Ovary (tissue), 10 donors: ENCODE measurements at places on chromosomes 4 and X. TPM values are rescaled to one million over a fixed set of nuclear protein-coding genes. Genes with fewer than 3 reads are reported as not detected.

DNA sequence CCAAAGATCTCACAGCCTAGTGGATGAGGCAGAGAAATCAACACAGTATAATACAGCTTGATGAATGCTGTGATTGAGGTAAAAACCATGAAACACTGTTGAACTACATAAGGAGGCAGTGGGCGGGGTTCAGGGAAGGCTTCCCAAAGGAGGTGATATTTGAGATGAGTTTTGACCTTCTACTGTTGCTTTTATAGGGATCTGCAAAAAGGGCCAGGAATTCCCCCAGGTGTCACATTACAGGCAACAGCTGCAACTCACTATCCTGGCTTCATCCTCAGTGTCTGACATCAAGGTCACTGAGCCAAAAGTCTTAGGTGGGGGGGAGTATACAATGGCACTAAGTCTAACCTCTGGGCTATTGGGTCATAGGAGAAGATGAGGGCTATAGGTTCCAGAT is 185.7 kb upstream of the NRK start:
- DNase-seq = no peak

Gene TMPRSS11D
- not detected for polyA plus RNA-seq

DNA sequence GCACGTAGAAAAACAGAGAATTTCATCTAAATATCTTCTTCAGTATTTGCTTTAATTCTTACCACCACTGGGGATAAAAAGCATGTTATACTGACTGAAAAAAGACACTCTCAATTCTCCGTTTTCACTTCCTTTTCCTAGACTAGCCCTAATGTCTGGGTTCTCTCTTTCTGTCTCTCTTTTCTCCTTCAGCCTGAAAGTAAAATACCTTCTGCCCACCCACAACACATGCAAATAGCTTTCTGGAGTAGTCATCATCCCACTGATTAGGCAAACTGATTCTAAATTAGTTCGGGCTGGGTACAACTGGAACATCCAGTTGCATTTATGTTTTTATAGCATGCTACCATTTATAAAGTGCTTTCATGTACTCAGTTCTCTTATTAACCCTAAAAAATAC is 142.4 kb upstream of the ANKRD50 start:
- no peak for DNase-seq

- no peak for DNase-seq
Observed at GRCh38 chr4:110668463-110669235, 45.8 kb upstream of the PITX2 start.

DNA sequence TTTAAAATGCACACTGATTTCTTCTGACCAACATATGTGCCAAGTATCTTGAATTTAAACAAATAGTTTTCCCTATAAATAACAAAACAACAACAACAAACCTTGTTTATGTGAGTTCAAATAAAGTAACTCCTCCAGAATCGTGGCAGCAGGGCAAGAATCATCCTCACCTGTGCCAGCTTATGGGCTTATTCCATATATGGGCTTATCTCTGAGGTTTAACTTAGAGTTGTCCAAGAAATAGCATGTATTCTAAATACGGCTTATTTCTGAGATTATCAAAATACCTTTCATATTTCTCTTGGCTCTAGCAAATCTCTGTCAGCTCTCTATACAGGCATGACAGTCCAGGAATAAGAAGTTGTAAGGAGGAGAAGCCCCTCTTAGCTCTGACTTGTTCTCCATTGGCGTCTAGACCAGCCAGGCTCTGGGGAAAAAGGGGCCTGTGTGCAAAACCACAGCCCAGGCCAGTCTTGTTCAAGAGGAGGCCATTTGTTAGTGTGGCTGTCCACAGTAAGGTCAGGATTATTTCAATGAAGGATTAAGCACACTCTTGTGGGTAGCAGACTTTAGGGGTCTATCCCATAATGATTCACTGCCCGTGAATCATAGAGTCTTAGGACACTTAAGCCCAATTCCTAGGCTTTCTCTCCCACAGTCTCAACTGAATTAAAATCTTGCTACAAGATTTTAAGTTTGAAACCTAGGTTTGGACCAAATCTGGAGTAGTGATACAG is 63.2 kb downstream of the FRAS1 start:
- DNase-seq = no peak

Gene ERVMER34-1
- 2.0 TPM for polyA plus RNA-seq

DNA sequence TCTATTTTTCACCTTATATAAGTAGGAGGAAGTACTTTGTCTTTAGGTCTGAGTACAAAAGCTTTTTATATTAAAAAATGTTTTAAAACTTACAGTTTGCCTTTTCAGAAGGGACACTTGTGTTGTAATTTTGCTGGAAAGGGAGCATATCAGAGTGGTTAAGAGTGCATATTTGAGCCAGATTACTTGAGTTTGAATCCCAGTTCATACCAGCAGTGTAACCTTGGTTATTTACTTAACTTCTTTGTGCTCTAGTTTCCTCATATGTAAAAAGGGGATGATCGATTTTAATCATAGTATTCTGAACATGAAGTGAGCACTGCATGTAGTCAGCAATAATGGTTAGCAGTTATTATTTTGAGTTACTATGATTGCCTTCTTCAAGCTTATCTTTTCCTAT is 78.3 kb upstream of the SLC4A4 start:
- no peak for DNase-seq

Gene ADH6
- 0.18 TPM for polyA plus RNA-seq

Gene SLC7A11
- 0.33 TPM for polyA plus RNA-seq

DNA sequence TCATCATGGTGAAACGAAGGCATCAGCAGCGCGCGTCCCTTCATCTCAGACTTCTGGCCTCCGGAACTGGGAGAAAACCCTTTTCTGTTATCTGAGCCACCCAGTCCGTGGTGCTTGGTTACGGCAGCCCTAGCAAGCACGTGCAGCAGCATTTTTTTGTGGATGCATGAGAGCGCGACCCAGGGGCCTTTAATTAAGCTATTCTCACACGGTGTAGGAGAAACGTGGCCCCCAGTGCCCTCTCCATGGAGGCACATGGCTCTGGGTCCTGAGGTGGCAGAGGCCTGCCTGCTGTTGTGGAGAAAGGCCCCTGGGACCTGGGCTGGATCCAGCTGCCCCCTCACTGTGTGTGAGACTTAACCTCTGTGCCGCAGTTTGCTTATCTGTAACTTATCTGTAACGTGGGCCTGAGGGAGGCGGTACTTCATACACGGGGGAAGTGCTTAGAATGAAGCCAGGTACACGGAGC is 9.5 kb downstream of the CLCN4 start:
- DNase-seq = no peak

GRCh38 chr4:7788694-7789425 is 150.8 kb downstream of the AFAP1 start:
- DNase-seq = peak; percentile 16

Gene NCAPG
- polyA plus RNA-seq = 1.3 TPM

Gene FRMPD3
- polyA plus RNA-seq = 1.8 TPM

DNA sequence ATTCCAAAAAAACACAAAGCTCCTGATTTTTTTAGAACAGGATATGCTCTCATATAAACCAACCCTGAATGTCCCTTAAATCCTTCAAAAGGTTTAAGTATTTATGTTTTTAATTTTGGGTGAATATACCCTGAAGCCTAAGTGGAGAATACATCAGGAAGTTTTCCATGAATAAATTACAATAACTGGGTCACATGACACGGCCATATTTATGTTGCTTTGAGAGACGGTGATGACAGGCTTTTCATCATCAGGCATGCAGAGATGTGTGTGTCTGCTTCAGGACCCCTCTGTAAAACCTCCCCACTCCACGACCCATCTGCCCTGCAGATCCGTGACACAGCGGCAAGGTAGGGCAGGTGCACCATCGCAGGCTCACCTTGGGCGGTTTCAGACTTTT is 60.3 kb upstream of the C4orf50 start:
- no peak for DNase-seq

DNA sequence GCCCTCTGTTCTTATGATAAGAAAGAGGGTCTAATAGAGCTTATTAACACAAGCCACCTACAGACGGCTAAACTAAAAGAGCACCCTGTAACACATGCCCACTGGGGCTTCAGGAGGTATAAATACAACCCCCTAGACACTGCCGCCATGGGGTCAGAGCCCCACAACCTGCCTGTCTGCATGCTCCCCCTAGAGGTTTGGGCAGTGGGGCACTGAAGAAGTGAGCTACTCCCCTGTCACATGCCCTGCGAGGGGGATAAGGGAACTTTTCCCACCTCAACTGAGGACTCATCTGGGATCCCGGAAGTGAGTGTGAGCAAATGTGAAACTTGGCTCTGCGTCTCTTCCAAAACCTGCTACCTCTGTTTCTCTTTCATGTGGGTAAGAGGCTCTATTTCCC is 334.5 kb downstream of the ADAM29 start:
- DNase-seq = no peak

DNA sequence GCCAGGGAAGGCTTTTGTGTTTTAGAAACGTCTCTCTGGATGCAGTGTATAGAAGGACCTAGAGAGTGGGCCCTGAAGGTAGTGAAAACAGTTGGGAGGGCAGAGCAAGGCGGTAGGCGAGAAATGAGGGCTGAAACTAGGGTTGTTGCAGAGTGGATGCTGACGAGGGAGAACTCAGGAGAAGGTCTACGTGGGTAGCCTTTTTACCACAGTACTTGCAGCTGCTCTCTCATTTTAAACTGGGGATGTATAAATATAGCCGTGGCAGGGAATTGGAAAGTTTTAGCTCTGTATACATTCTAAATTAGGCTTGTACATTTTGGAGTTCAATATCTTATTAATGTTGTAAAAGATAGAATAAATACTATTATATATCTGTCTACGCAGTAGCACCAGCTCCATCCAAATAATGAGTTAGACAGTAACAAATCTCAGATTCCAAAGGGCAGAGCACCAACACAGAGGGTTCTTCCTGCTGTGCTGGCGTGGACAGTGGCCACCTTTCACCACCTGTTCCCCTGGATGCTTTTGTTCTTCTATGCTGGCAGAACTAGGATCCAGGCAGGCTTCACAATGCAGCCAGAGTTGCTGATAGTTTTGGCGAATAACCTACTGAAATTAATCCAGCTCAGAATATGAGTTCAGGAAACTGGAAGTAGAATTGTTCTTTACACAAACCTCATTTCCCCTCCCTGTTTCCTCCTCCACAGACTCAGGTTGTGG is 31.7 kb downstream of the CCNG2 start:
- no peak for DNase-seq

Gene EDA
- 4.5 TPM for polyA plus RNA-seq

Gene DDX53
- polyA plus RNA-seq = not detected

DNA sequence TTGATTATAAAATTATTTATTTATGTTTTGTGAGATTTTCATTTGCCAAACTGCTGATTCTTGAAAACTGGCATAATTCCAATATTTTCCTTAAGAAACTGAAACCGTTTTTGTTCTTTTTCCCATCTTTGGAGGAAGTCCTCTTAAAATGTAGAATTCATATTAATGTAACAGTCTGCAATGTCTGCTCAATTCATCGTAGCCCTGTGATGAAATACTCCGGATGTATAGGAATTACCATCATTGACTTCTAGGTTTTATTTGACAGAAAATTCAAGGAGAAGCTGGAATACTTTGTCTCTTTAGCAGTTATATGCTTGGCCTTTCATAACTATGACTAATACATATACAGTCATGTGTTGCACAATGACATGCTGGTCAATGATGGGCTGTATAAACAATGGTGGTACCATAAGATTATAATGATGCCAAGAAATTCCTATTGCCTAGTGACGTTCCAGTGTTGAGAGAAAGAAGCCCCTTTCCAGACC is 185.0 kb upstream of the GPRIN3 start:
- no peak for DNase-seq

DNA sequence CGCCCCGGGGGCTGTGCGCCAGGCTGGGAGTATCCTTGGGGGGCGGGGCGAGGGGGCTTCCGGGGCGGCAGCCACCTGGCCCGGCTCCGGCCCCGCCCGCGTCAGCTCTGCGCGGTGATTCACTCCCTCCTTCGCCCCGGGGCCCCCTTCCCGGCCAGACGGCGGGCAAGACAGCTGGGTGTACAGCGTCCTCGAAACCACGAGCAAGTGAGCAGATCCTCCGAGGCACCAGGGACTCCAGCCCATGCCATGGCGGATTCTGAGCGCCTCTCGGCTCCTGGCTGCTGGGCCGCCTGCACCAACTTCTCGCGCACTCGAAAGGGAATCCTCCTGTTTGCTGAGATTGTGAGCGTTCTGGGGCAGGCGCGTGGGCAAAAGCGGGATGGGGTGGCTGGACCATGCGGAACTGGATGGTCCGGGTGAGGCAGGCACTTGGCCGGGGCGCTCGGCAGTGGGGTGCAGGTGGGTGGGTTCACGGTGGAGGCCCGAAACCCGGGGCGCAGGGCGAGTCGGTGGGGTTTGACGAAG is at the start of gene PLP2:
Gene PLP2 (plus strand): TSS at position 147 of the 528 bp plus-strand sequence. CDS start 103 bp downstream, at position 250.
- peak; percentile 69 for DNase-seq

Gene KLHL2
- 11.4 TPM for polyA plus RNA-seq

DNA sequence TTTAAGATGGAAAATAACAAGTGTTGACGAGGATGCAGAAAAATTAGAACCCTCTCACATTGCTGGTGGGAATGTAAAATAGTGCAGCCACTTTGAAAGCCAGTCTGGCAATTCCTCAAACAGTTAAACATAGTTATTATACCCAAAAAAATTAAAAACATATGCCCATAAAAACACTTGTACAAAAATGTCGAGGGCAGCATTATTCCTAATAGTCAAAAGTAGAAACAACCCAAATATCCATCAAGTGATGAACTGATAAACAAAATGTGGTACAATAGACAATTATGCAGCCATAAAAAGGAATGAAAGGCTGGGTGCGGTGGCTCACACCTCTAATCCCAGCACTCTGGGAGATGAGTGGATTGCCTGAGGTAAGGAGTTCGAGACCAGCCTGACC is 6.3 kb downstream of the IDS start:
- DNase-seq = no peak

DNA sequence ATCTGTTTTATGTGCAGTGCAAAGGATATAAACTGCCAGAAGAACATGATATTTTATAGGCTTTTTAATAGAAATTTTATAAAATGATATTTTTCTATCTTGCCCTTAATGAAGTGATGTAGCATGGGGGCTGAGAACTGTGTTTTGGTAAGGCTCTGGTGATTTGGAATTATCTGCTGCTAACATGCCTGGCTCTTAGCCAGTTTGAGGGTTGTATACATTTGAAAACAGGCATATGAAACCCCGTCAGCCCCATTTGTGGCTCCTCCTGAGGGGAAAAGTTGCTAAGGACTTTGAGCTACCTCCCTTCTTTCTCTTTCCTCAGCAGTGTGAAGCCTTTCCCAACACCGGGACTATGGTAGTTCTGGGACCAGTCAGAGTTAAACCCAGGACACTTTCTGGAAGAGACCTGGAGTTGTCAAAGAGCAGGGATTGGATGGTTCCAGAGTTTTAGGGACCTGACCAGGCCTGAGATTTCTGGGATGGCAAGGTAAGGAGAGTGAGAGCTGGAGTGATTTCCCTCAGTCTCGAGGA is 4.7 kb downstream of the SFRP2 start:
- no peak for DNase-seq

- no peak for DNase-seq
Observed at GRCh38 chr4:79211490-79211889, 114.4 kb downstream of the NAA11 start.

Gene NAP1L3
- polyA plus RNA-seq = 16.9 TPM

GRCh38 chr4:94926936-94927335 is 169.2 kb downstream of the BMPR1B start:
- DNase-seq = no peak

- no peak for DNase-seq
Observed at GRCh38 chr4:133000012-133000411, 149.1 kb upstream of the PCDH10 start.

Gene C4orf36
- 1.4 TPM for polyA plus RNA-seq
